ENCODE measurements at places on chromosomes 1 and 21.

DNA sequence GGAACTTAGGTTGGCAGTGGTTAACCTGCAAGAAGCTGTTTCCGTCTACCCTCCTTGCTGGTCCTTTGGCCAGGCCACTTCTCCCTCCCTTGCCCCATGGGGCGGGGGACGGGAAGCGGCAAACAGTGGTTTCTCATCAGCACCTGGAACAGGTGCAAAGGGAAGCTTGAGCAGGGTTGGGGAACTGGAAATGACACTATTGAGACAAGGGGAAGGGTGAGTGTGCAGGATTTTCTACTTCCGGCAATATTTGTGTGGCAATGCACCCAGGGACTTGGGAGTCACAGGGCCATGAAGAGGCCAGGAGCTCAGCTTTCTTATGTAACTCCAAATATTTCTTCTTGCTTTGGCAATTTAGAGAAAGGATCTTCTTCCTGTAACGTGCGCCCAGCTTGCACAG lies 29.0 kb upstream of the SARS1 start:
- no peak for DNase-seq

DNA sequence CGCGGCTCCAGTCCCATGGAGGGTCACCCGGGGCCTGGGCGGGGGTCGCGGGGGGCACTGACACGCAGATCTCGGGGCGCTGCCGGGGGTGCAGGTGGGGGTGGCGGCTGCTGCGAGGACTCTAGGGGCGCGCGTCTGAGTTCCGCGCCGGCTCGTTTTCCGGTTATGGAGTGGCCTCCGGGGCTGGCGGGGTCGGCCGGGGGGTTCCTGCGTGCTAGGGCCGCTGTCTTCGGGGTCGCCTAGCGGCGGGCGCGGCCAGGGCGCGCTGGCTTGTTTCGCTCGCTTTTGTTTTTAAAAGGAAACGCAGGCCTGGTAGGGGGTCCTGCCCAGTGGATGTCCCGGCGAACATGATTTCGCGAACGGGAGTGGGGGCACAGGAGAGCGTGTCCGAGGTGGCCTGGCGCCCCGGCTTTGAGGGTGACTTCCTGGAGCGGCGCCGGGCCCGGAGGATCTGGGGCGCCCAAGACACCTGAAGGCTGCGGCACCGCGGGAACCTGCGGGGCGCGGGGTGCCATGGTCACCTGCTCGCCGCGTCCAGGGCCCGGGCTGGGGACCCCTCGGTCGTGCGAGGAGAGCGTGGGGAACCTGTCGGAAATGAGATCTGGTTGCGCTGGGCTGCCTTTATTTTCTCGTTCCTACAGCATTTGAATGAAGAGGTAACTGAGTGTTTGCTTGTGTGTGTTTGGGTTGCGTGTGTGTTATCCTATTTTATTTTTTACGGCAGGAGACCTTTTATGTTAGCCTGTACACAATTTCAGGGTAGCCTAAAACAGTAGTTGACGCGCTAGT lies 618 bp downstream of the ETS2 start:
- DNase-seq = peak; percentile 32

GRCh38 chr1:26287033-26287711 lies 7.3 kb downstream of the SH3BGRL3 start:
- DNase-seq = peak; percentile 49

DNA sequence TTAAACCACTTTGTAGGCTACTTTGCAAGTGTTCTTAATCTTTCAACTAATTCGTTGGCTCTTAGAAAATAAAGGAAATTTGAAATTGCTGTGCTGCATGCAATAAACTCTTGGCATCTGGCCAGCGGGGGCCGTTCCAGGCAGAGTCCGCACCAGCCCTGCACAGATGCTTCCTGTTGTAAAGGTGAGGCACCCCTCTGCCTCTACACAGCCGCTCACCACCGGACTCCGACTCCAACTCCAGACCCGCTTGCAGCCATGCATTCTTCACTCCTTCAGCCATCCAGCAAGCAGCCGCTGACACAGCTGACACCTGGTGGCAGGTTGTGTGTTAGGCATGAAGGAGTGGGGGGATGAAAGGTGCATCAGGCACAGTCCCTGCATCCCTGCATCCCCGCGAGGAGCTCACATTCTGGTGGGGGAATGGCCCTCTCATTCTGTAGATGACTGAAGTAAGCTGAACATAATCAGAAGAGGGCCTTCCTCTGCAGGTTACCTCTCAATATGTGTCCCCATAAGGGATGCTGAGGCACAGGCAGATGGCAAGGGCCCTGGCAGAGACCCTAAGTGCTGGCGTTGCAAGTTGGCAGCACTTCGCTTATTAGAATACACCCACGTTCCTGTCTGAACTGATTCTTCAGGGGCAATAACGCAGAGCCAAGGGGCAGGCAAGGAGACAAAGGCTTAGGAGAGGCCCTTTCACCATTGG lies 56.8 kb downstream of the GLIS1 start:
- DNase-seq = peak; percentile 5

DNA sequence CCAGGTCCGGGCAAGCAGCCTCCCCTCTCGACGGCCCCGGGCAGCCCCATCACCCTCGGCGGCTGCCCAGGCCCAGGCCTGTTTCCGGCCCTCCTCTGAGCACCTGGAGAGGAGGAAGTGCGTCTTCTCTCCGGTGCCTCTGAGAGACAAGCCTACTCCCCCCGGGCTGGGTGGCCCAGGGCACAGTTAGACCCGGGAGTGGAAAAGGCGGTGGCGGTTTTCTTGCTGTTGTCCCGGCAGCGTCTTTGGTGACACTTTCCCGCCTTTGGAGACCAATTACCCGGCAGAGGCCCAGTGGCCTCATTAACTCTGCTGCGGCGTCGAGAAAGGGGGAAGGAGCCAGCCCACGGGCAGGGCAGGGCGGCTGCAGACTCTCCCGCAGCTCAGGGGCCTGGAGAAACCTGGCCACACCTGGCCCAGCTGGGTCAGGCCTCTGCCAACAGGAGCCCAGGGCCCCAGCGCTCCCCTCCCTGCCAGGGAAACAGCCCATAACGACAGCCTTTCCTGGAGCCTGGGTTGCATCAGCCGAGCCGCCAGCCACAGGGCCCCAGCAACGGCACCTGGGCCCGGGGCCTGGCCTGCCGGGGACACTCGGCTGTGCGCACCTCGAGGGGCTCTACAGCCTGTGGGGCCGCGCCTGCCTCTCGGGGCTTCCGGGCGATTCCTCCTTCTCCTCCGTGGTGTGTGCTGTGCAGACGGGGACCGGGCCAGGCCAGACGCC lies 28.4 kb upstream of the C1orf159 start:
- DNase-seq = peak; percentile 24

DNA sequence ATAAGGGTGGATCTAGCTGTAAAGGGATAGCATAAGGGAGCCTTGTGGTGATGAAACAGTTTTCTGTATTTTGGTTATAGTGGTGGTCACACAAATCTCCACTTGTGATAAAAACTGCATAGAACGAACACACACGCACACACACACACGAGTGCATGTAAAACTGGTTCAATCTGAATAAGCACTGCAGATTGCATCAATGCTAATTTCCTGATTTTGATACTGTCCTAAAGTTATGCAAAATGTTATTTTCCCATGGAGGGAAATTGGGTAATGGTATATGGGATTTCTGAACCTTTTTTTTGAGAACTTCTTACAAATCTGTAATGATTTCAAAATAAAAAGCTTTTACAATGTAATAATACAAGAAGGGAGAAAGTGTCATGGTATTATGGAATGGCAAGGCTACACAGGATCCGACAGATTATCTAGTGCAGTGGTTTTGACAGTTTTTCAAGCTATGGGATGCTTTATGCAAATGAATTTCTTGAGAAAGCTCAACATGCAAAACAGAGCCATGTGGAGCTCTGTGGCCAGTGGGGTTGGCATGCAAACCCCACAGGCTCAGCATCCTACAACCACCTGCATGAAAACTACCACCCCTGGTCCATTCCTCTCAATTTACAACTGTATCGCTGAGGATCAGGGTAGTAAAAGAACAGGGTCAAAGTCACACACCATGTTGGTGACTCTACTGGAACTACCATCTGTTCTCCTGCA lies 18.8 kb downstream of the SLC41A1 start:
- DNase-seq = no peak

DNA sequence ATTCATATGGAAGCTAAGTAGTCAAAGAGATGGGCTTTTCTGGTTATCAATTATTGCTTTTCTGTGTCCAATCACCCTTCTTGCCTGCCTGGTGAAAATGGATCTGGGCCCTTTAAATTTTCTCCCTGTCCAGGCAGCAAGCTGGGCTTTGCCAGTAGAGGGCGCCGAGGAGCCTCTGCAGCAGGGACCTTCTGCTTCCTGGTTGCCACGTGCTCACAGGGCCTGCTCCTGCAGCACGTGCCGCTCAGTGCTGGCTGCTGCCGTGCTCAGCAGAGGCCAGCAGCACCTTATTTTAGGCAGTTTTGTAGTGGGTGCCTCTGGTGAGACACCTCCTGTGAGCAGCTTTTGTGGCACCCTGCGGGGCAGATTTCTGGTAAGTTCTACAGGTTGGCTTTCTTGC lies 4.0 kb downstream of the ACTL8 start:
- no peak for DNase-seq

DNA sequence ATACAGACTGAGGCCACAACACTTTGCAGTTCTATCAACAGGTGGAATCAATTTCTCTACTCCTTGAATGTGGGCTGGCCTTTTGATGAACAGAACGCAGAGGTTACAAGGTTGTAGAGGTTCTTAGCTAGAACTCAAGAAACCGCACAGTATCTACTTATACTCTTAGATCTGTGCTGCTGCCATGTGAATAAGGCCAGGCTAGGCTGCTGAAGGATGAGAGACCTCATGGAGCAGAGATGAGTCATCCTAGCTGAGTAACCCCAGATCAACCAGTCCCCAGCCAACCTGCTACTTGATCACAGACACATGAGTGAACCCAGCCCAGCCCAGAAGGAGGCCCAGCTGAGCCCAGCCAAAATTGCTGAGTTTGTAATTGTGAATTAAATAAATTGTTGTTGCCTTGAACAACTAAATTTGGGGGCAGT lies 35.3 kb upstream of the BCAR3 start:
- DNase-seq = no peak

DNA sequence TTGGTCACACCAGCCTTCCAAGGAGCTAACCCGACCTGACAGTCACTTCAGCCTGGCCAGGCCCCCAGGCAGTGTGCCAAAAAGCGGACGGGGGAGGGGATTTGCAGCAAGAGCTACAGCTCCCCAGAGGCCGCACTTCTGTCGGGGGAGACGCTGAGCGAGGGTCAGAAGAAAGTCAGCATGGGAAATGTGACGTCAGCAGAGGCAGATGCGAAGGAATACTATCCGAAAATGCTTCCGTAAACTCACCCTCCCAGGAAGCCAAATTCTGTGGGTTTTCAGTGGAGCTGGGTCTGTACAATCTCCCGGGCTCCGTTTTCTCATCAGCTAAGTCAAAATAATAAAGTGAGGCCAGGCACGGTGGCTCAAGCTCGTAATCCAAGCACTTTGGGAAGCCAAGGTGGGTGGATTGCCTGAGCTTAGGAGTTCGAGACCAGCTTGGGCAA lies 28.5 kb upstream of the ECE1 start:
- no peak for DNase-seq

DNA sequence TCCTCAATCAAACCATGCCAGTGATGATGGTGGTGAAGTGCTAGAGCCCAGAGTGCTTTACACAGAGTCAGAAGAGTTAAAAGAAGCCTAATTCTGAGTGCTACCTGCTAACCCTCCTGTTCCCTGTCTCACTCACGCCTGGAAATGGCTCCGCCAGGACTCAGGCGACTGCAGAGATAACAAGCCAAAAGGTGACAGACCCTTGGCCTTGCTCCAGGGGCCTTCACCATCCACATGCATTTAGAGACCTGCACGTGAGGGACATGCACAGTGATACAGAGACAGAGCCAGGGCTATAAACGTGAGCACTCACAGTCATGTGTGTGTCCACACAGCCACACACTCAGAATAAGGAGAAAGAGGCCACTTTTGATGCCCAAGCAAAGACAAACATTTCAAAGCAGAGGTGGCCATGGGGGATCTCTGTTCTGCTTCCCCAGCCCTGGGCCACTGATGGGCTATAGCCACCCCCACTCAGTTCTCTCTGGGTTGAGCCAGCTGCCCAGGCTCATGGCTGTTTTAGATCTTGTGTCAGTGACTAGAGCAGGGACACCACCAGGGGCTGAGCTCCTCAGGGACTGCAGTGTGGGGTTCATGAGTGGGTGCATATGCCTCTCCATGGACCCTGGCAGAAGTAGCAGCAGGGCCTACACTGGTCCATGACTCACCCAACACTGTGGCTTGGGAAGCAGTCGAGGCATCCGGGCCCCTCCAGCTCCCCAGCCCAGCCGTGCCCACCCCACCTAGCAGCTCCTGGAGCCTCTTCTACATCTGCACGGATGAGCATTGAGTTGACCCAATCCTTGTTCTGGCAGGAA lies 117.2 kb downstream of the EPHB2 start:
- DNase-seq = no peak

- DNase-seq = no peak
These were observed 128.6 kb upstream of the IVNS1ABP start for GRCh38 chr1:185445594-185445993.

Measured in stimulated activated CD4-positive, alpha-beta T cell treated with anti-CD3 and anti-CD28 coated beads, Interleukin-15, amount 100 ng/mL, for 1 hour (primary cell).